SW 1271 (cell line): ENCODE measurements at places on chromosomes 2 and 18.

DNA sequence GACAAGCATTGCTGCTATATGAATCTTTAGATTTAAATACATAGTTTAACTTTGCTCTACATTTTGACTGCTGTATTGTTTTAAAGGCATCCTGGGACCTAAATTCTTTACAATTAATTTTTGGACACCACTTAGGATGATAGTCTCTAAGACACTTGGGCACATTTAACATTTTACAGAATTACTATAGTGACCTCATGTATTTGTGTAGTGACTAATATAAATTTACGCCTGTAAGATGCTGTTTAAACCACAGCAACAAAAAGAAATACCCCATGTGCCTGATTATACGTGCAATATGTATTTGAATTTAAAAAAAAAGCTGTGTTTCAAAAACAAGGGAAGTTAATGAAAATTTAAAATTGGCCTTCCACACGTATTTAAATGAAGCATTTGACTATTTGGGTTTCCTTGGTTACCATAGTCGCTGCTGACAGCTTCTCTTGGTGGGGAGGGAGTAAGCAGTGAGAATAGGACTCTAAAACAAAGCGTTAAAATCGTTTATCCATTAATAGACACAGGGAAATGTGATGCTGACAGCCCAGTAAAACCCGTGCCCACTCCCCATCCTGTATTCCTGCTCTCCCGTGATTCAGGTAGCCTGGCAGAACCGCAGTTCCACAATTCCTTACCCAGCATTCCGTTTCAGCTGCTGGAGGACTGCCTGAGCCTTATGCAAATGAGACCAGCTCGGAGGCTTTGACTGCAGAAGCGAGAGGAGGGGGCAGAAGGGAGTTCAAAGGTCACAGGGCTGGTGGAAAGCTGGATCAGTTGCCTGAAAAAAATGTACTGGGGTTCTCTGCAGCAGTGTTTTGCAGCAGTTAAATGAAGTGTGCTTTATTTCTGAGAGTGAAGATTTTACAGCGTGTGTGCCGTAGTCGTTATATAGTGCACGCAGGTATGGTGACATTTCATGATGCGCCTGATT lies 104.3 kb downstream of the CSRNP3 start:
- DNase-seq, result no peak

DNA sequence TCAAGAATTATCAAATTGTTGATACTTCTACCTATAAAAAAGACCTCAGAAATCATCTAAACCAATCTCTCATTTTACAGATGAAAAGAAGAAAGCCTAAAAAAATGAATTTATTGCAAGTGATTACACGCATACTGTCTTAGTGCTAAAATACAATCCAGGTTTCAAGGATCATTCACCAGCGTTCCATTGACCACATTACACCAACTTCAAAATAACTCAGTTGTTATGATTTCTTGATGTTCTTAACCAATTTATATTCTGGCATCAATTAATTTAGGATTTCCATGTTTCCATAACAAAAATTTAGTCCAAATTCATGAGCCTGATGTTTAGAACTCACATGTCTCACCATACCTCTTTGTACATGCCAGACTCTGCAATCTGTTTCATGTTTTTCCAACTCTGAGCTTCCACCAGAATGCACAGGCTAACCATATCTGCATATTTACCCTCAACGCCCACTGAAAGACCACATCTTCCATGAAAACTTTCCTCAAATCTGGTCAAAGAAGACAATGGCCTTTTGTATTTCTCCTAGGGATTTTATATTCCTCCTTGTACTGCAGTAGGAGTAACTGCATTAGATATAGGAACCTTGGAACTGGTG lies 2.1 kb upstream of the INSIG2 start:
- no peak for DNase-seq

- no peak for DNase-seq
Measured at GRCh38 chr2:64605026-64605471, 48.7 kb downstream of the SERTAD2 start.

DNA sequence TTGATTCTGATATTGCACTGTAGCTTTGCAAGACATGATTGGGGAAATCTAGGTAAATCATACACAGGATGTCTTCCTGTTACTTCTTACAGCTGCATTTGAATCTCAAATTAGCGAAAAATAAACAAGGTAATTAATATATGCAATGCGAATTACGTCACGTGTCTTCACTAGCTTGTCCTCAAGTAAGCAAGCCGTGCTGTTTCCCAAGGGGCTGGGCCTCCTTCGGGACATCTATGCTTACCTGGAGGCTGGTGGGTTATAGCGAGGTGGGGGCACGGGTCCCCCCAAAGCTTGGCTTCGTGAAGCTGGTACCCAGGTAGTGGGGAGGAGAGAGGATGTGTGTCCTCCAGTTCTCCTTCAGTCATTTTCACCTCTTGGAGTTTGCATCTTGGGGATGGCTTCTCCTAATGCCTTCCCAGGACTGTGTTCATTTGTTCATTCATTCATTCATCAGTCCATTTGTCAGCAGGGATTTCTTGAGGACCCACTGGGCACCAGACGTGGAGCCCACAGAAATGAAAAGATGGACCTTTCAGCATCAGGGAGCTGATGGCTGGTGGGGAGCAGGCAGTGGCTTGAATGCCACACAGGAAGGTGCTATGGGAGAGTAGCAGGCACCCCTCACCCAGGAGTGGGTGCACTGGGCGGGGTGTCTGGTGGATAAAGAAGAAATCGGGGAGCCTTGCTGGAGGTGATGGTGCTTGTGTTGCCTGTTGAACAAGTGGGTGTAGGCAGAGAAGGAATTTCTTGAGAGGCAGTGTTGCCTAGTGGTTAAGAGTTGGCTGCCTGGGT lies 155.1 kb downstream of the GLI2 start:
- no peak for DNase-seq

DNA sequence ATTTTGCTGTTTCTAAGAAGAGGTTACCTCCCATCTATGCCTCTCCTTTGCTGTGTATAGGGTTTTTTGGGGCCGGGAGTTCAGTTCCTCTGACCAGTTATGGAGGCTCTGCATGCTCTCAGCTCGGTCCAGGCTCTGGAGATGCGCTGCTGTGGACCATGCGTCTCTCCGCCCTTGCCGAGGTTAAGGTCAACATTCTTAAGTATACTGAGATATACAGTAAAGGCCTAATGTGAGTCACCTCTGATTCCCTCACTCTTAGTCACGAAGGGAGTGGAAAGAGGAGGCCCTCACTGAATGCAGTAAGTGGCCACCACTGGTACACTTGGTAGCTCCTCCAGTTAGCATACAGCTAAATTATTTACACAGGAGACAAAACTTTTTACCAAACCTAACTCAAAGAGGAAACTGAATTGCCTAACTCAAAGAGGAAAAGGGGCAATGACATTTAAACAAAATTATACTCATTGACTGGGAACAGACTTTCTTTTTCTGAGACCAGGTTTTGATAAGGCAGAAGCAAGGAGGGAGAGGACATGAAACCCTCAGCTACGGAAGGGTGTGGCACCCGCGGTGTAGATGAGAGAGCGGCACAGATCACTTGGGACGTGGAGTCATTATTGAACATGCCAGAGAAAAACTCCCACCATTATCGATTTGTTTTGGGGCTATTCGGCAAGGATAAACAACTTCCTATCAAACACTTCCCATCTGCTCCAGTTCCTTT lies 98.7 kb downstream of the COPS8 start:
- DNase-seq, result no peak
